ENCODE measurements at places on chromosomes 4 and X.

GRCh38 chr4:160592258-160592657 lies 1489.4 kb downstream of the RAPGEF2 start:
- no peak for DNase-seq

- no peak for DNase-seq
These were observed at the start of gene CXXC4 for GRCh38 chr4:104494822-104495559. CXXC4 (minus strand) TSS chr4:104494894; CDS start chr4:104491802, 3,092 bp downstream.

DNA sequence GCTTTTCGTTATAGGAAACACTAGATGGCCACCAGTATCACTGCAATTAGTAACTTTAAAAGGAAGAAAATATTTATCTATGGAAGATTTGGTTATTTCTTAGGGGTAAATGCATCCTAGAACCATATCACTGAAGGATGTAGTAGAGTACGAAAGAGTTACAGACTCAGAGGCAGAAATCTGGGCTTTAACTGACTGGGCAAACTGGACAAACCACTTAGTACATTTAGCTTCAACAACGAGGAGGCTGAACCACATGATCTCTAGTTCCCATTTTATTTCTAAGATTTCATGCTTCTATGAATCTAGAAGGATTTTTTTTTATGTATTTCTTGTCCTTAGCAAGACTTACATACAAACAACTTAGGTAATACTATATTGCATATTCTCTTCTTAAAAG lies 93.0 kb downstream of the SMARCA5 start:
- DNase-seq, result no peak

DNA sequence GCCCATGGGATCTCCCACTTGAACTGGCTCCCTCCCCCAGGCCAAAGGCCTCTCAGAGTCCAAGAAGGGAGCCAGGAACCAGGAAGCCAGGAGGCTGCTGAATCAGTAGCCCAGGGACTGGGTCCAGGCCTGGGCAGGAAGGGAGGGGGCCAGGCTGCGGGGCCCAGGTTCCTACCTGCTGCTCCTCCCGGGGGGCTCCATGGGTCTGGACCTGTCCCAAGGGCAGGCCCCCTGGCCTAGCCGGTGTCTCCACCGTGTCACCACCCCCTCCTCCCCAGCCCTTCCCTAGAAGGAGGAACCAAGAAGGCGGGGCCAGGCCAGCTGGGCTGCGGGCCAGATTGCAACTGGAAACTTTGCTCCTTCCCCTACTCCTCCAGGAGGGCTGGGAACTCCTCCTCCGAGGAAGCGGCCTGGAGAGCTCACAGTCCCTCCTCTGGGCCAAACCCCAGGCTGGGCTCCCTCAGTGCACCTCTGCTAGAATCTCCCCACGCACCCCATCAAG lies at the start of gene IQSEC2:
Gene IQSEC2, minus strand, starts transcription at position 264 of the 502 bp plus-strand sequence.
- no peak for DNase-seq

- DNase-seq, result no peak
These were observed 427.9 kb upstream of the SLIT2 start for GRCh38 chr4:19823781-19824180.

- DNase-seq, result no peak
These were observed 299.0 kb downstream of the KCNIP4 start for GRCh38 chr4:21649391-21650090.

DNA sequence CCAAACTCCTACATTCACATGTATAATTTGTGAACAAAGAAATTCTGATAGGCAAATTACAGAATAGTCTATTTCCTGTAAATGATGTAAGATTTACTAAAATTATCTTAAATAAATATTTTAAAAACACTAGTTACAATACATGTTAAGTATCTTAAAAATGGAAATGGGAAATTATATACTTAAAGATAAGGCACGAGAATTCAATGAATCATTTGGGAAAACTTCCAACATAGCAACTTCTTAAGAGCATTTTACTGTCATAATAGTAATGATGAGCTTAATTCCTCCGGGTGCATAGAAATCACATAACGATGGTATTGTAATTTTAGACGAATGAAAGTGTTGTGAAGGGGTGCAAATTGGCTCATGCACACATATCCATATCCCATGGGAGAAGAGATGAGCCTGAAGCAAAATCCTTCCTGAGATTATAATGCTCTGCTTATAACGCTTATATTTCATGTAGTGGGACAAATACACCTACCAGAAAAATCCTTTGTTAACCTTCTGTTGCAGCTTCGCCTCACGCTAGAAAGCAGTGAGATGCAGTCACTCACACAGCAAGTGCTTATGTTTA lies 873.5 kb downstream of the PDHA2 start:
- no peak for DNase-seq

GRCh38 chr4:133493776-133494175 lies 344.7 kb downstream of the PCDH10 start:
- DNase-seq, result no peak

DNA sequence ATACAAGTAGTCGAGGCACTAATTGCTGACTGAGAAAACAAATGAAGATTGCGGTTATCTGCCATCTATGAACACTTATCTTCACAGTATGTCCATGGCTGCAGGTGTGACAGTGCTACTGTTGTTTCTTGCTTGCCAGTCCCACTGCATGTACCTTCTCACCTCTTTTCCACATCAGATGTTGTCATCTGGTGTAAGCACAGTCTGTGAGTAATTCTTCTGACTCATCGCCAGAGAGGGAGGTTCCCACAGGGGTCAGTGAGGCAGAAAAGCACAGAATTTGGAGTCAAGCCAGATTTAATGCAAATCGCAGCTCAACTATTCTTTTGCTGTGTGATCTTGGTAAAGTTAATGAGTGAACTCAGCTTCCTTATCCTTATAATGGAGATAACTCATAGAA lies 144.4 kb downstream of the GLRA2 start:
- no peak for DNase-seq

GRCh38 chr4:114056599-114056998 lies 77.2 kb upstream of the ARSJ start:
- no peak for DNase-seq

DNA sequence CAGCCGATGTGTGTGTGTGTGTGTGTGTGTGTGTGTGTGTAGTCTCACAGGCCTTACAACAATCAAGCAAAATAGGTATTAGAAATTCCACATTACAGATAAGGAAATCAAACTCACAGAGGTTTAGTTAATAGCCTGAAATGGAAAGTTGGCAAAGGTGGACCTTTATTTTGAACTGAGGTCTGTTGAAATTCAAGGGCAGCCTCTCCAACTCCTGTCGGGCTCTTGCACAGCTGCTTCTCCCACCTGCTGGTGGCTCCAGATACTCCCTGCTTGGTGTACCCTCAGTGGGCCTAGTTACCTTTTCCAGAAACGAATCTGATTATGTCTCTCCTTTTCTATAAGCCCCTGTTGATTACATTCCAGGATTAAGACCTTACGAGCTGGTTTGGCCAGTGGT lies 195.9 kb downstream of the MGST2 start:
- DNase-seq, result no peak

GRCh38 chr4:3387943-3388361 lies 53.8 kb upstream of the HGFAC start:
- no peak for DNase-seq

GRCh38 chrX:122245175-122245574 lies 938.9 kb upstream of the GRIA3 start:
- no peak for DNase-seq

DNA sequence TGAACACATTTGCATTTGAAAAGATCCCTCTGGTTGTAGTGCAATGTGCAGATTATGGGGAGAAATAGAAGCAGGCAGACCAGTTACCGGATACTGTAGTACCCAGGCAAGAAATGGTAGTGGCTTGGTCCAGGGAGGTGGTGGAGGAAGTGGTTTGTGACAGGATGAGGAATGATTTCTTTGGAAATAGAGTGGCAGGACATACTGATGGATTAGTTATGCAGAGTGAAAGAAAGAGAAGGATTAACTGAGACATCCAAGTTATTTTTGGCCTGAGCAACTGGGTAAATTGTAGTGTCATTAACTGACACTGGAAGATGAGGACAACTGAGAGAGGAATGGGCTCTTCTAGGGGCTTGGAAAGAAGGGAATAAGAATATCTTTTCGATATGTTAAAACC lies 139.7 kb downstream of the CFAP299 start:
- DNase-seq, result no peak

DNA sequence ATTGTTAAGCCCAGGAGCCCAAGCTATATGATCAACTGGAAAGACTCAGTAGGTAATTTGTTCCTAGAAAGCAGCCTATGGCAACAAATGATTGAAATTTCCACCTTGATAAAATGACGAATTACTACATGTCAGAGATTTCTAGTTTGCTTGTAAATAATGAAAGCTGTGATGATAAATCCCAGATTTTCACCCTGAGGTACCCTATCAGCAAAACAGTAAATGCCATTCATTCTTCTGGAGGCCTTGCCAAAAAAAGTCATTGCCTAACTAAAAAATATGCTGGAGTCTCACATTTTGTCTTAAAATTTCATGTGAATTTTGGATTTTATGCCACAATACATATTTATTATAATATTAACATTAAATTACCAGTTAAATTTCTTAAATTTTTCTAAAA lies 71.3 kb downstream of the PPEF2 start:
- no peak for DNase-seq

GRCh38 chr4:21728304-21728703 lies 220.3 kb downstream of the KCNIP4 start:
- DNase-seq, result no peak

DNA sequence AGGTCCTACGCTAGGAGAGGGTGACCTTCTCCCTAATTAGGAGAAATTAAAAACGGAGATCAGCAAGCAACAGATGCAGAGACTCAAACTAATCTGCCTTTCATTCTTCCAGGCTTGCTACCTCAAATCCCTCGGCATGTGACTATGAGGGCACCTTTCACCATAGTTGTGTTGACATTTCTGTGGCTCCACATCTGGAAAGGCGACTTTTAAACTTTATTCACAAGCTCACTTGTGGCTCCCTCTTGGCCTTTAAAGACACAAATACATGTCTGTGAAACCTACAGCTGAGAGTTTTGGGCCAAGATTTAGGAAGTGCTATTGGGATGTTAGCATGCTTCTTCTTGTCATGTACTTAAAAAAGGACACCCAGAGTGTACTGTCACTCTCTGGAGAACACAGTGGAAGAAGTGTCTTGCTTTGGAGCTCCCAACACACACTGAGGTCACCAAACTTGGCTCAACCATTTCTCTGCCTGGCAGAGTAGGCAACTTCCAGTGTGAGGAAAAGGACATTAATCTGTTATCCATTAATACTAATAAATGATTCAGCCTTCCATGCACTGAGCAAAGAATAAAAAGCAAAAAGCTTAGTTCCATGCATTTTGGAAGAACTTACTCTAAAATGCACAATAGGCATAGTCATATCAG lies 60.1 kb downstream of the LDB2 start:
- DNase-seq, result no peak

GRCh38 chr4:125276811-125277210 lies 37.9 kb upstream of the FAT4 start:
- no peak for DNase-seq

DNA sequence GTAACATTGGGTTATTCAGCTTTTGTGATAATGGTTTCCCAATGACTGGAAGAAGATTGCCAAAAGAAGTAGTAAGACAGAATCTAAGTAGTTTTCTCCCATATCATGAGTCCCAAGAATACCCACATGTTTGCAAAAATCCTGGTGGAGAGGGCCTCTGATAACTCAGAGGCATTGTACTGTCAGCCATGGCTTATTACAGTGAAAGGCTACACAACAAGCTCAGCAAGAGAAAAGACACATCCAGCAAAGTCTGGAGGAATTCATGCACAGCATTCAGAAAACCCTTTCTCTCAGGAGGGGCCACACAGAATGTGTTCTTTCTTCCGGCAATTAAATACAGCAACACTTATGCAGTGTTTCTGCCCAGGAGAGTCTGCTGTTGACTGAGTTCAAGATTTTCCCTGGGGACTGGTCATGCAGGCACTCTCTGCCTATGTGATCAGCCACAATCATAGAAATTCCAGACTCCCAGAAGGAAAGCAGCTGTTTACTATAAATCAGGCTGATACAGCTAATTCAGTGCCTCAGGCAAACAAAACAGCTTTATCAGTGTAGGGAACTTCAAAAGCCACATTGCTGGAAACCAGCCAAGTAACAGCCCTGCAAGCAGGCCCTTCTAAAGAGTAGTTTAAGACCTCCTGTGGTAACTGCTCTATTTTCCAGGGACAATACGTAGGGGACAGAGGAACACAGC lies 937.1 kb downstream of the CCSER1 start:
- DNase-seq, result no peak

DNA sequence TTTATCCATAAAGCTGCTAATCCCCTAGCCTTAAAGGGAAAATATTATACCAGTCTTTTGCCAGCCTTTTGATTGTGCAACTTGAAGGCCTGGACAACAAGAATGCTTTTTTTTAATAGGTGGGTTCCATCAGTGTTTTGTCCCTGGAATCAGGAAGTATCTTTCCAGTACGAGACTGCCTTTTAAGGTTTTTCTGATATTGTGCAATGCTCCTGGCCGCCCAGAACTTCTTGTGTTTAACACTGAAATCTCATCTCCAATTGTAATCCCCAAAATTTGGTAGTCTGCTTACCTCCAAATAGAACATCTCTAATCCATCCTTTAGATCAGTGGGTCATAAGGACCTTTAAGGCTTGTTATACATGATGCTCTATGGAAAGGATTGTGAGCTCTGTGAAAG lies 256.7 kb downstream of the NAF1 start:
- no peak for DNase-seq

- DNase-seq, result no peak
These were observed 15.8 kb downstream of the SLC7A11 start for GRCh38 chr4:138226351-138226750.

- no peak for DNase-seq
These were observed 8.3 kb downstream of the GPRIN3 start for GRCh38 chr4:89299153-89299791.

DNA sequence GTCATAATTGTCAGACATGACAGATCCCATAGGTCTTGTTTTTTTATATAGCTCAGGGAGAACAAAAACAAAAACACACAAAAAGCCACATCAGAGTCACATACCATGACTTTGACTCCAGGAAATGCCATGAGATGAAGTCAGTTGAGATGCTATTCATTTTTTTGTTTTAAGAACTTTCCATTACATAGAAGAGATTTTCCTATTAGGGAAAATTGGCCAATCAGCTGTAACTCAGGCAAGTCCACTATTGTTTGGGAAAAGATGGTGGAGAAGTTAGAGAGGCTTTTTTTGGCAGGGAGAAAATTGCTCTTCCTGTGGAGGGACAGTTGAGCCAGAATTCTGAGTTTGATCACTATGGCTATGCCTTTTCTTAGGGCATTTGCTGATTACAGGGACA lies 72.6 kb downstream of the SMARCA5 start:
- DNase-seq, result no peak

Data from vagina (tissue), 2 donors.